Heart right ventricle (tissue), 16 donors: ENCODE measurements at places on chromosomes 3 and 15. TPM values are rescaled to one million over a fixed set of nuclear protein-coding genes. Genes with fewer than 3 reads are reported as not detected.

- no peak for DNase-seq
Observed at GRCh38 chr3:14214764-14215163, 36.1 kb downstream of the LSM3 start.

Gene GOLGA8S
- total RNA-seq: 0.92 TPM

GRCh38 chr15:85762756-85763127 lies 32.0 kb downstream of the KLHL25 start:
- peak; percentile 59 for DNase-seq

Gene WDR93
- 0.15 TPM for total RNA-seq

GRCh38 chr3:8825153-8825825 lies 55.9 kb upstream of the OXTR start:
- no peak for DNase-seq

GRCh38 chr15:94305133-94305532 lies 73.8 kb downstream of the MCTP2 start:
- DNase-seq: no peak

DNA sequence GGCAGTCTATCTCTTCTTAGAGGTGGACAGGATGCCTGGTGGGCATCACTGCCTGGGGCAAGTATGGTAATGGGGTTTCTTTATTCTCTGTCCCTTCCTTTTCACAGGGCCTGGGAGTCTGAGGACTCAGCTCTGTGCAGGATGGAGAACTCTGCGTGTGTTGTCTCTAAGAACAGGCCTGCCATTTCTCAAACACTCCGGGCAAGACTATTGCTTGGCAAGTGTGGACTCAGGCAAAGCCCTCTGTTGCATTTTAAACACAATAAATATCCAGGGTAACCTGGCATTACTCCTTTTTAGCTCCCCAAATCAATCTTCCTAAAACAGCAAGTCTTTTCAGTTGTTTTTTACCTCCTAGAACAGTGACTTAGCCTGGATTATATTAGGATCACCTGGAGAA lies 185.1 kb upstream of the ROPN1 start:
- no peak for DNase-seq

Gene PLA2G4D
- total RNA-seq: not detected

- DNase-seq: peak; percentile 34
Observed at GRCh38 chr3:130894130-130894985, 474 bp downstream of the ATP2C1 start.

GRCh38 chr15:61916104-61916503 lies 144.1 kb downstream of the VPS13C start:
- DNase-seq: no peak

Gene LXN
- total RNA-seq: 2.5 TPM

- no peak for DNase-seq
Observed at GRCh38 chr15:77866186-77866585, 211.3 kb downstream of the TBC1D2B start.

- no peak for DNase-seq
Observed at GRCh38 chr3:148309390-148310035, 388.2 kb upstream of the AGTR1 start.

DNA sequence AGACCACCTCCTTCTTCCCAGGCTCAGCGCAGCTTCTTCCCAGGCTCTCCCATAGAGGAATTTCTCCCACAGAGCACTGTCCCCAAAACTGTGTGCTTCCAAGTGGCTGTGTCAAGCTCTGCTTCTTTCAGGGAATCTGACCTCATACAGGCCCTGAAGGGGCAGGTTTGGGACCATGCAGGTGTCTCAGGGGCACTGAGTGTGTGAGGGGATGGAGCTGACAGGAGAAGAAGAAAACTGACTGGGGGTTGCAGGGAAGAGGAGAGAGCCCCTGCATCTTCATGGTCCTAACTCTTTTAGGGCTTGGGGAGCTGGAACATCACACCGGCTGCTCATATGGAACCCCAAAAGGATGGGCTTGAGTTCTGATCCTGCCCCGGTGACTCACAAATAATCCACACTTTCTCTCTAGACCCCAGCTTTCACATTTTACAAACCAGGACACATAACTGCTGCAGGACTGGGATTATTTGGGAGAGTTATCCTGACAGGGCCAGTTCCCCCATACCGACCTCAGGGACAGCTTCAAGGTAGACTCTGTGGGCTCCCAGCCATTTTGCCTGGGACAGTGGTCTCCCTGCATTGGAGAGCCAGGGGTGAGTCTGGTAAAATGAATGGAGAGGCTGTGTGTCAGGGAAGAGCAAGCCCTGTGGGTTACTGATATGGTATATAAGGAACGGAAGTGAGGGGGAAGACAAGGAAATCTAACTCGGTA lies 316.1 kb downstream of the TLE3 start:
- no peak for DNase-seq

Gene ADPRH
- total RNA-seq: 12.3 TPM

Gene EFCC1
- total RNA-seq: 1.9 TPM

DNA sequence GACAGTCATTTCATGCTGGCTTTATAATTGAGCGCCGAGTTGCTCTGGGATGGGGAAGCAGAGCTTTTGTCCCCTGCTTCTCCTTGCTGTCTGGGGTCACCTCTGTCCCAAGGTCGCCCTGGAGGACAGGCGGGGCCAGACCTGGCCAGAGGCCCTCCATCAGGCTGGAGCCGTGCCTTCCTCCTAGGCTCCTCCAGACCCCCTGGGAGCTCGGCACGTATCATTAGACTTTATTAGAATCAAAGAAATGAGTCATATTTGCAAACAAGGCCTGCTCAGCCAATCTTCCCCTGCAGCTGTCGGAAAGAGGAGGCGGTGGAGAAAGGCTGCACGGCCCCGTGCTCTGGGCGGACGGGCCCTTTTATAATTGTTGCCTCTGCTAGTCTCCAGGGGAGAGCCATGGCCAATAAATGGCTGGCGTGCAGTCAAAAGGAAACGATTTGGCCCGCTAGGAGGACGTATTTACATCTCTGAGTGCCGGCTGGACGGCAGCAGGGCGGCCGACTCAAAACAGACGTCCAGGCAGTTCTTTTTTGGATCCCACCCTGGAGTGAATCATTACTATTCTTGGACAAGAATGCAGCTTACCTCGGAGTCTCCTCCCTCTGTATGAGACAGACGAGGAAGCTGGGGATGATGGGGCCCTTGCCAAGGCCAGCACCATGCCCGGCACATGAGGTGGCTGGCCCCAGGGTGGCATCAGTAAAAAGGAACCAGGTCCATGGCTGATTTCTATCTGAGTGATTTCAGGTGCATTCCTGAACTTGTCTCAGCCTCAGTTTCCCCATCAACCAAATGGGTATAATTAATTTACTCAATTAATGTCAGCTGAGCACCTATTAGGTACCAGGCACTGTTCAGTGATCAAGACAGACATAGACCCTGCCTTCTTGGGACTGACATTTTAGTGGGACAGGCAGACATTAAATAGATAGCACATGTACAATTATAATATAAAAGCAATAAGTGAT lies 50.6 kb downstream of the SLC6A6 start:
- DNase-seq: peak; percentile 96

Gene LHFPL4
- total RNA-seq: not detected

GRCh38 chr3:26312816-26313215 lies 309.8 kb upstream of the LRRC3B start:
- no peak for DNase-seq

DNA sequence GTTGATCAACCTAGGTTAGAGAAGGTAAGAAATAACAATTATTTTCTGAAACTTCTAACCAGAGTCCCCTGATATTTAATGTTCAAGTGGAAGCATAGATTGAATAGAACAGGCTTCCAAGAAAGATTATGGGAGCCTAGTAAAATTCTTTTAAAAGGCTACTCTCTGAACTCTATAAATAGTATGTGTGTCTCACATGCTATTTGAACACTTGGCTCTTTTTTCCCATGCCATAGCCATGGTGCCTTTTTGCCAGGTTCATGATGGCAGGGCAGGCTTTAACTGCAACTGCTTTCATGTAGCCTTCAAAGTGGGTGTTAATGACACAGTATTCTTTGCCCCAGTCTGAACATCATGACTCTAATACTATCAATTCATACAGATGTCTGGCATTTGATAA lies 22.9 kb upstream of the STRIT1 start:
- no peak for DNase-seq

DNA sequence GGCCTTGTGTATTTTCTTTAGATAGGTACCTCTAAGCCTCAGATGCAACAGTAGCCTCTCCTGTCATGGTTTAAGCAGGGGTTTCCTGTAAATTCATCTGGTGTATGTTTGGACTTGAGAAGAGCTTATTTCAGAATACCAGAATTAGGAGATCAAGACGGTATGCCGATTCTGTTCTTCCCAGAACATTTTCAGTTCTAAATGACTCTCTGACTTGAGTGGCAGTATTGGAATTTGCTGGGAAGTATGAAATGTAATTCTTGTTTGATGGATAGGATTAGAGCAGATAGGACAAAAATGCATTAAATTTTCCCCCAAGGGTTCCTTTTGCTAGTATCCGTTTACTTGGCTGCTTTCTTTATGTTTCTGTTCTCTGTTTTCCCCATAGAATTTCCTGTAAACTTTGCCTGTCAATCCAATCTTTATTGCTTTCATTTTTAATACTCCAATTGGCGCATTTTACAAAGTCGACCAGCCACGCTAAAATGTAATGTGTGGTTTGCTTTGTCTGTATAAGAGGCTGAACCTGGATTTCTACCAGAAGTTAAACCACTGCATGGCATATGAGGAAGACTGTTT lies 612.2 kb downstream of the RBMS3 start:
- DNase-seq: no peak

DNA sequence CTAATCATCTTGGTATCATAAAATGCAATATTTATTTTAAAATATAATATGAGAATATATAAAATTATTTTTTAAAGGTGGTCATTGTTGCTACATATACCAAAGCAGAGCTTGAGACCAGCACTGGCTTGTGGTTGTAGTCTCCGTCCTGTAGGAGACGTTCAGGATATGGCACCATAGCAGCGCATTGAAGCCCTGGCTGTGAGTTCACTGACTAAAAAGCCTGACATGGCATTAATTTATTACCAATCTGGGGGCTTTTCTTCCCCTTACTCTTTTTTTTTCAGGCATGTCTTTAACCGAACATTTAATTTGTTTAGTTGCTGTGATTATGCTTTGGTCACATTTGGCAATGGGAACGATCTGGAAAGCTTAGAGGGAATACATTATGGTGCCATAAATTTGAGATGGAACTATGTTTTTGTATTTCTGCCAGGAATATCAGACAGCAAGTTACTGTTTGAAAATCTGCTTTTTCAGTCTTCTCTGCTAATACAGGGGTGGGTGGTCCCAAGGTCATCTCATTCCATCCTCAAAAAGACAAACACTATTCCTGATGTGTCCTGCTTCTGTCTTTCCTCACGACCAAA lies 108.5 kb downstream of the ZIC4 start:
- DNase-seq: no peak

GRCh38 chr3:9831253-9831652 lies 12.6 kb downstream of the RPUSD3 start:
- DNase-seq: no peak

DNA sequence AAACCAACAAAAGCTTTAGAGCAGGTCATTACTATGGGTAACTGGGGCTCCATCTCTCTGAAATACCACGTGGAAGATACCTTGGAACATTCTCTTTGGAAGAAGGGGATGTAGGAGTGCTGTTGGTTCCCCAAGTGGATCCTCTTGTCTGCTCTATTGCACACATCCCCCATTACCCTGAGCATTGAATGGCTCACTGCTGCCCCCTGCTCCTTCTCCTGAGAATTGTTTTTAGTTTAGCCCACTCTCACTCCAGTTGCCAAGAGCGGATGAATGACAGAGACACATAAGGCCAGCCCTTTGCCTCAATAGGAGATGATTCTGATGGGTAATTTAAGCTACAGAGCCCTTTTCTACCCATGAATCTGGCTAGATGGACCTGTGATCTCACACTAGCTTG lies 135.6 kb upstream of the SUCLG2 start:
- peak; percentile 25 for DNase-seq

GRCh38 chr3:10121064-10121463 lies 5.6 kb downstream of the BRK1 start:
- no peak for DNase-seq

DNA sequence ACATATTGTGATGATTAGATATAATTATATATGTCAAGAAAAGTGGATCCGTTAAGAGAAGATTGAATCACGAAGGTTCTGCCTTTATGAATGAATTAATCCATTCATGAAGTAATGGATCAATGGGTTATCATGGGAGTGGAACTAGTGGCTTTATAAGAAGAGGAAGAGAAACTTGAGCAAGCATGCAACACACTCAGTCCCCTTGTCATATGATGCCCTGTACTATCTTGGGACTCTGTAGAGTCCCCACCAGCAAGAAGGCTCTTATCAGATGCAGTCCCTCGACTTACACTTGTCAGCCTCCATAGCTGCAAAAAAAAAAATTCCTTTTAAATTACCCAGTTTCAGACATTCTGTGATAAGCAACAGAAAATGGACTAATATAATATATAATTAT lies 301.9 kb downstream of the RAP2B start:
- no peak for DNase-seq

Gene UBE2Q2
- total RNA-seq: 30.7 TPM

GRCh38 chr15:31367730-31368344 lies 41.2 kb downstream of the KLF13 start:
- no peak for DNase-seq
